ENCODE measurements at places on chromosomes 16 and 17.

- no peak for DNase-seq
These were observed 32.8 kb downstream of the HELZ start for GRCh38 chr17:67212231-67212630.

- DNase-seq: peak; percentile 98
These were observed 10.5 kb downstream of the DOK4 start for GRCh38 chr16:57475711-57476339.

DNA sequence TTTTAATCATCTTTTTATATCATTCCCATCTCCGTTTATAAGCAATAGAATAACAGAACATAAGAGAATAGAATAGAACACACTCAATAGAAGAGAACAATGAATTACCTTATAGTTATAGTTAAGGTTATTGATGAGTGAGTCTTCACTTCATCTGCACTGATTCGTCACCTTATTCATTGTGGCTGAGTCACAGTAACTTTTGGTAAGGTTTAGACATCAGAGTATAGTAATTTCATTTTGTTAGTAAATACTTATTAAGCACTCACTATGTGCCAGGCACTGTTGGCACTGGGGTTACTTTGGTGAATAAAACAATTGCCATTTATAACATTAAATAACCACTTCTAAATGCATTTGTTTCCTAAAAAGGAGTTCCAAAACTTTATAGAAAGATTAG is 22.5 kb downstream of the PHKB start:
- no peak for DNase-seq

DNA sequence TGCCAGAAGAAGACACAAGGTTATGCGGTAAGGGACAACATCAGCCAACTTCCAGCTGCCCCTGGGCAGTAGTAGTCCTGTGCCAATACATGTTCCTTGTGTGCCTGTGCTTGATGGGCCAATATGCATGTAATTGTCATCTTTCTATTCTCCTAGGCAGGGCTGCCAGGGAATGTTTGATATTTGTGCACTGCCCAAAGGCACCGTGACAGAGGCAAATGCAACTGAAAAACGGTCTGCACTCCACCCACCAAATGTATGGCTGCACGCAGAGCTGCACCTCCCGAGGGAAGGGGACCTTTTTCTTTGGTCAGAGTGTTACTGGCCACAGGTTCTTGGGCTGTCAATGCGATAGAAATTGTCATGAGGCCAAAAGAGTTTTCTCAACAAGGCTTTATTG is 207.1 kb downstream of the LGALS9B start:
- DNase-seq: no peak
